ENCODE measurements at places on chromosomes 2 and 18.

- no peak for DNase-seq
Observed at GRCh38 chr2:101395545-101396315, 8.4 kb upstream of the CREG2 start.

- DNase-seq: no peak
Observed at GRCh38 chr2:119024152-119024551, 82.2 kb downstream of the MARCO start.

DNA sequence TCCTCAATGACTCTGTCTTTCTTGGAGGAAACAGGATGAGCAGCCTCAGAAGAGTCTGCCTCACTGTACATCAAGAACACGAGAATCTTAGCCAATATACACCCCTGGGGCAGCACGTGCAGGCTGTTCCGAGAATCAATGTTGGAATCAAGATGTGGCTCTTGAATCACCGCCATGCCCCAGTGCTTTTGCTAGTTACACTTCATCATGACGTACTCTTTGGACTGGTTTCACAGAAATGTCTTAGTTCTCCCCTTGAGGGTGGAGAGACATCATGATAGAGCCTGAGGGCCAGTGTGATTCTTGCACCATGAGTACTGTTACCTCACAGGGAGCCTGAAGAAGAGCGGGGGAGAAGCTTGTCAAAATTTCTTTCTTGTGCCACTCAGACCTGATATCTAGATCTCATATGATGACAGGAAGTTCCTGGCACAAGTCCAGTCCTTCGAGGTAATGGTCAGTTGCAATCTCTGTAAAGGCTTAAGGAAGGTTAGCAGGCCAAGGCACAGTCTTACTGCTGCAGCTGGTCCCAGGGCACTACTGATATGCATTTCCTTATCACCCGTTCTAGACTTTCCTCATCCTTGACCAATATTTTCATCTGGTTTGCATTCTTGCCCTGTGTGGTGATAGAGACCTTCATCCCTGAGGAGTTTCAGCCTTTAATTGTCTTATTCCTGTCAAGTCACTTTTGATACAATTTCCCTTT lies 28.2 kb upstream of the STAT4 start:
- no peak for DNase-seq

- DNase-seq: no peak
Observed at GRCh38 chr18:61713502-61713901, 179.3 kb downstream of the RNF152 start.

DNA sequence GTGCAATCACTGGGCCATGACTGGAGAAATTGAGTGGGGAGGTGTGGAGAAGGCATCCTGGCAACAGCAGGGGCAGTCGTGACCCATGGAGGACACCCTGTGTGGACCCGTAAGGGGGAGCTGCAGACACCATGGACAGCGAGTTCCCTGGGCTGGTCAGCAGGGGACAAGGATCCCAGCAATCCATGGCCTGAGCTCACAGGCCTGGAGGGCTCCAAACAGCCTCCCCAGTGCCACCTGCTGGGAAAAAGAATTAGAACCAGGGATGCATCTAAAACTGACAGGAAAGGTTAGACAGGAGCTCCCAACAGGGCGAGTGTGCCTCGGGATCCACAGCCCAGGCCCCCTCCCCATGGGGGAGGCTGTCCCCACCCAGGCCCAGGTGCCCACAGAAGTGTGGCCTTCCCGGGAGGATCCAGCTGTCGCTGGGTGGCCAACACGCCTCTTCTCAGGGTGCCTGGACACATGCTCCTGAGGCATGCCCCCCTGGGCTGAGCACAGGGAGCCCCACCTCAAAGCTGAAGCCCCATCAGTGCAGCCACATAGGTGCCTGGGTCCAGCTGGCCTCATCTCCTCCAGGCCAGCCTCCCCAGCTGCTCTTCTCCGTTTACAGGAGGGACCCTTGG lies 20.5 kb upstream of the KIF1A start:
- DNase-seq: no peak

DNA sequence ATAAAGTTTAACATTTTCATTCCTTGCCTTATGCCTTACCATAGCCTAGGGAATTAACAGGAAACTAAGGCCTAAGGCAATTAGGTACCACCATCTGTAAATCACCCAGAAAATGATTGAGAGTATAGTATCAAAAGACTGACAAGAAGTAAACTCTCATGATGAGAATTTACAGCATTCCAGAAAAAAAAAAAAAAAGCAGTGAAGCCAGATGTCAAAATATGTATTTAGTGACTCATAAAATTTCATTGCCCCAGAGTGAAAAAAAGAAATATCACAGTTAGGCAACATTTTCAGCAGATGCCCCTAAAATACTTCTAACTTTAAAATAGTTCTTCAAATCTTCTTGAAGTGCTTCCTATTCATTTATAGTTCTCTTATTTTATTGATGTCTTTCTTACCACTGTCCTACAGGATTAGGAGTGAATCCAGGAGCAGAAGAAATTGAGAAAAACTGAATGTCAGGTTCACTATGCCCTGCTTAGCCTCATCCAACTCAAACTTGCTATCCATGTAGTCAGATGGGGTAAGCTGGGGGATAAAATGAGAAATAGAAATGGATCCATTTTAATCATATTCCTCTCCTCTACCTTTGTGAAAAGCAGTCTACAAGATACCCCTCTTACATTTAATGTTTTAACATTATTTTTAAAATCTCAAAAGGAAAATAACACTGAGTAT lies 57.3 kb upstream of the TANK start:
- no peak for DNase-seq
